Fibroblast of skin of abdomen (primary cell): ENCODE measurements at places on chromosomes 13 and 19.
A peak's percentile ranks its signal among the peaks of the same experiment; 100 is the strongest.

- no peak for DNase-seq
Observed at GRCh38 chr19:6593651-6594416, 2.9 kb upstream of the CD70 start.

- no peak for DNase-seq
Observed at GRCh38 chr13:112034231-112034630, 32.7 kb upstream of the SOX1 start.

DNA sequence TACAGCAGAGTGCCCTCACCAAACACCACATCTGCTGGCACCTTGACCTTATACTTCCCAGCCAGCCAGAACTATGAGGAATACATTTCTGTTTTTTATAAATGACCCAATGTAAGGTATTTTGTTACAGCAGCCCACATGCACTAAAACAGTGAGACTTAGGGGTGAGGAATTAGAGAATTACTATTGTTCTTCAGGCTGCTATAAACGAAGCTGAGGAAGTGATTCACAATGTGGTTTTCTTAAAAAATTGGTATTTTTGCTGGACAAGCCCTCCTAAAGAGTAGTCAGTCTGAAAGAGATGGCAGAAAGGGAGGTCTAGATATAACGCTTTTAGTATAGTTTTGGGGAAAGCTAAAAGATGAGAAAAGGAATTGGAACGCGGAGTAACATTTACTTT is 101.0 kb downstream of the SLITRK6 start:
- DNase-seq = no peak

GRCh38 chr13:33347861-33348260 is 62.3 kb upstream of the STARD13 start:
- no peak for DNase-seq

GRCh38 chr13:40103864-40104263 is 448.4 kb downstream of the COG6 start:
- DNase-seq = no peak

- DNase-seq = no peak
Observed at GRCh38 chr13:22961835-22962537, 218.8 kb upstream of the SGCG start.

DNA sequence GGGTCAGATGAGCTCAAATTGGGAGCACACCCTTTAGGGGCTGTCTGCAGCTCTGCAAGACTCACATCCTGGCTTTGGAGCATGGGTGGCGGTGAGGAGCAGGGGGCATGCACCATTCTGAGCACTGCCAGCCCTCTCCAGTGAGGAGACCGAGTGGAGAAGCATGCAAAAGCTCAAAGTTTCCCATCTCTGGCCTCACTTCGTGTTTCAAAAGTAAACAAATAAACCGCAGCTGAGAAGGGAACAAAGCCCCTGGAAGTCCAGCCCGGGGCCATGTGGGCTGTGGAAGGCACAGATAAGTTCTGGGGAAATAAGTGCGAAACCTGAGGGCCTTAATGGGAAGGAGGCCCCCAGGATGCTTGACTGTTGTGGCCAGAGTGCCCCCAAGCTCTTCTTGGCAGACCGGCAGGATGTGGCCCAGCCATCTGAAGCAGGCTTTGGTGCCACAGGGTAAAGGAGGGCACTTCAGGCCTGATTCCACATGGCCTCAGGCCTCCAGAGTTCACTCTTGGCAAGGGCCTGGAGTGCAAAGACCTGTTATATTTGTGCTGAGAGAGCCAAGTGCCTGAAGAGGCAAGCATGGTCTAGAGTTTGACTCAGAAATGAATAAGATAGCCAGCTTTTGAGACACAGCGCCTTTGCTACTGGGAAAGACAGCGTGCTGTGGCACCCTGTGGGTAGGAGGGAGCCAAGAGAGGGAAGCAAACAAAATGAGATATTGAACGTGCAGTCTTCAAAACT is 1.2 kb downstream of the MEDAG start:
- DNase-seq = no peak

- DNase-seq = peak; percentile 60
Observed at GRCh38 chr13:35693134-35693784, 216.8 kb upstream of the MAB21L1 start.

- DNase-seq = no peak
Observed at GRCh38 chr13:74316547-74316946, 182.3 kb upstream of the KLF12 start.

GRCh38 chr19:14871619-14872230 is 14.2 kb downstream of the OR7A17 start:
- DNase-seq = no peak
